ENCODE measurements at places on chromosomes 4 and X.

- DNase-seq, result no peak
Measured at GRCh38 chr4:138604556-138604955, 362.4 kb upstream of the SLC7A11 start.

- no peak for DNase-seq
Measured at GRCh38 chrX:20056704-20057103, 60.0 kb downstream of the MAP7D2 start.

- DNase-seq, result no peak
Measured at GRCh38 chr4:110452546-110452945, 23.4 kb upstream of the ENPEP start.

- no peak for DNase-seq
Measured at GRCh38 chr4:6017800-6018199, 431 bp downstream of the C4orf50 start.

- DNase-seq, result peak; percentile 95
Measured at GRCh38 chr4:167234316-167234881, at the start of gene SPOCK3. TSS of gene SPOCK3 (minus strand) at chr4:167234494.

DNA sequence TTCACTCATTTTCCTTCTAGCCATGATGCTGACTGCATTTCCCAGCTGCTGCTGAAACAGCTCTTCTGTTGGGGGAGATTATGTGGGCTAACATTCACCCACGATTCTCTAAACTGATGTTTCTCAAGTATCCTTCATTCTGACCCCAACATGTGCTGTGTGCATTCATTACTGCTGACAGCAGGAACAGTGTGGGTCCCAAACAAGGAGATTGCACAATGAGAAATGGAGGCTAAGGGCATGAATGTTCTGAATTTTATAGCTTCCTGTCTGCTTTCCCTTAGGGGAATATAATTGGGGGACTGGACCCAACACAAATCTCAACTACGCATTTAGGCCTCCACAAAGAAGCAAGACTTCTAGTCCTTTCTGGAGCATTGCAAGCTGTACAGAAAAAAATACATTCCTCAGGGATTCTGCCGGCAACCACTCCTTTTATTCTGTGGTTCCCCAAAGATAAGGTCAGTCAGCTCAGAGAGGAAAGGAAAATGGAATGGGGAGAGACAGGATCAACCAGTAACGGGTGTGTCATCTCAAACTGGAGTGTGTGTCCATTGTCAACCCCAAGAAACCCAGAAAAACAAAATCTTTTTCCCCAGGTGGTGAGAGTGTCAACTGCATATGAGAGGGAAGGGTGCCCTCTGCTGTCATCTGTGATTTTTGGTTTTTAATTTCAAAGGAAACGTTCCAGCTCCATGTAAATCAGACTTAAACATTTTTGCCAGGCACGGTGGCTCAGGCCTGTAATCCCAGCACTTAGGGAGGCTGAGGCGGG, 81.5 kb upstream of the EGFL6 start:
- DNase-seq, result no peak

Measured in posterior cingulate gyrus (tissue), 11 donors.